Renal cortex interstitium (tissue), 15 donors: ENCODE measurements at places on chromosomes 12 and 14. TPM values are rescaled to one million over a fixed set of nuclear protein-coding genes. Genes with fewer than 3 reads are reported as not detected.

CHMP4A gene
- 58.4 TPM for polyA plus RNA-seq

CCDC38 gene
- polyA plus RNA-seq = 0.42 TPM

DNA sequence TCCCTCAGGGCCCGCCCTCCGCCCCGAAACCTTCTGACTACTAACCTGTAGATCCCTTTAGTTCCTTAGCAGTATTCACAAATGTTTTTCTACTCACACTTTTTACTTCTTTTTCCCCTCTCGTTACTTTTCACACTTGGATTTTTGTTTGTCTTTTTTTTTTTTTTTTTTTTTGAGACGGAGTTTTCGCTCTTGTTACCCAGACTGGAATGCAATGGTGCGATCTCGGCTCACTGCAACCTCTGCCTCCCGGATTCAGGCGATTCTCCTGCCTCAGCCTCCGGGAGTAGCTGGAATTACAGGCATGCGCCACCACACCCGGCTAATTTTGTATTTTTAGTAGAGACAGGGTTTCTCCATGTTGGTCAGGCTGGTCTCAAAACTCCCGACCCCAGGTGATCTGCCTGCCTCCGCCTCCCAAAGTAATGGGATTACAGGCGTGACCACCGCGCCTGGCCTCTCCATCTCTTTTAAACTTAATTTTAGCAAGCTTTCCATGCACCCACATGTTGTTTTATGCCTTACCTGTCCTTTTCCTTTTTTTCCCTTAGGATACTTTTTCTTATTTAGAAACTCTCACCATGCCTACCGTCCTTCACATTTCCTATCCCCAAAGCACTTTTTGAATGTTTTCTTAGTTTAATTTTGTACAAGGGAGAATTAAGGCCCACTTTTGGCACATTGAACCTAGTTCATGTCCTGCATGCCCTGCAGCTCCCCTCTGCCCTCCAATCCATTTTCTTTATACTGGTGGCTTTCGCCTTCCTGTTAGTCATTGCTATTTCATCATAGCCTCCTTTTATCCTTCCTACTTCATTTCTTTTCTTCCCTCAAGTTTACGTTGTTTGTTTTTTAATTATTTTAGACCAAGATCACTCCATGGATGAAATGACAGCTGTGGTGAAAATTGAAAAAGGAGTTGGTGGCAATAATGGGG, 1.1 kb downstream of the SP1 start:
- no peak for DNase-seq

BEGAIN gene
- 1.8 TPM for polyA plus RNA-seq

DNA sequence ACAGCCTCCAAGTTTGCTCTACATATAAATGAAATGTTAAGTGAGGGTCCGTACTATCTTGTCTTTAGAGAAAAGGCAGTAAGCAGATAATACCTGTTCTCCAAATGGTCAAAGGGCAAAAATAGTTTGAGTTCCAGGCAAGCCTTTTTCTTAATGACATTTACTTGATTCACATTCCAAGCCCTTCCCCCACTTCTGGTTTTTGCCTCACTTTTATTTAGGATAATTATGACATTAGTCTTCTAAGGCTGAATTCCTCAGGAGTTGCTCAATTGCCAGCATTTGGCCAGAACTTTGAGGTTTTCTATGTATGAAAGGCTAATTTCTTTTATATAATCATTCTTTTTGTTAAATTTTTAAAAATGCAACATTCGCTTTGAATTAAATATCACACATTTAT, 62.5 kb upstream of the DUSP6 start:
- DNase-seq = no peak

- no peak for DNase-seq
These were observed 176.6 kb downstream of the EMP1 start for GRCh38 chr12:13373131-13373530.

GRCh38 chr14:88599761-88600439, 37.1 kb downstream of the ZC3H14 start:
- DNase-seq = no peak

DNA sequence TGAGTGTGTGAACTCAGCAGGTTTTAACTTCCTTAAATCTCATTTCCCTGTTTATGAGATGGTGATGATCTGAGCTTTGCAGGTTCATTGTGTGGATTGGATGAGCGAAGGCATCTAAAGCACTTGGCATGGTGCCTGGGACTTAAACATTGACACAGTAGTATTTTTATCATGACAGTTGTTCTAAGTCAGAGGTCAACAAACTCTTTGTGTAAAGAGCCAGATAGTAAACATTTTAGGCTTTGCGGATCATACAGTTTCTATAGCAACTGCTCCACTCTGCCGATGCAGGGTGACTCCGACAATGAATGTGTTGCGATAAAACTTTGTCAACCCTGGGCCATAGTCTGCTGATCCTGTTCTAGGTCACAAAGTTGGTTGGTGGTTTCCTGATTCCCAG, 25.2 kb downstream of the SLC24A4 start:
- no peak for DNase-seq
